HT-29 (cell line): ENCODE measurements at places on chromosomes 6 and 20. TPM values are rescaled to one million over a fixed set of nuclear protein-coding genes. Genes with fewer than 3 reads are reported as not detected.

- DNase-seq, result no peak
Measured at GRCh38 chr20:2909953-2910352, 36.7 kb downstream of the PTPRA start.

- DNase-seq, result no peak
Measured at GRCh38 chr20:61361501-61361900, 109.4 kb downstream of the CDH4 start.

- peak; percentile 16 for DNase-seq
Measured at GRCh38 chr6:157227202-157228166, 95.8 kb downstream of the TMEM242 start.

- no peak for DNase-seq
Measured at GRCh38 chr6:104705916-104706442, 153.7 kb downstream of the HACE1 start.

GRCh38 chr6:159633196-159633595 is 59.8 kb downstream of the SOD2 start:
- DNase-seq, result peak; percentile 48

DNA sequence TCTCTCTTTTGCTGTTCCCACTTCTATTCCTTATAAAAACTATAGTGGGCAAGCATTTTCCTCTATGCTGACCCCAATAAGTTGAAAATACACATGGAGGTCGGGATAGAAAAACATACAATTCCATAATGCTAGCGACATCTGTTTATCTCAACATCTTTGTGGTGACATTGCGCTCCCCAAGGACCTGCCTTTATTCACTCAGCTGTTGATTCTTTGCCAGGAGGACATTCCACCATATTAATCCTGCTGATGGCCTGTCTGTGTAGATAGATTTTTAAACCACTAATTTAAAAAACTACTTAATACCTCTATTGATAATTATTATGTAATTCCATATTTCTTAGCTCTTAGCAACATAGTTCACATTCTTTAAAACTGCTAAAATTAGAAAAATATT is 555.3 kb upstream of the MAP3K7 start:
- DNase-seq, result no peak

Gene SMPDL3A
- 1.2 and 3.1 TPM in 2 replicates for total RNA-seq

- DNase-seq, result no peak
Measured at GRCh38 chr20:32614303-32614702, 29.2 kb upstream of the NOL4L start.

DNA sequence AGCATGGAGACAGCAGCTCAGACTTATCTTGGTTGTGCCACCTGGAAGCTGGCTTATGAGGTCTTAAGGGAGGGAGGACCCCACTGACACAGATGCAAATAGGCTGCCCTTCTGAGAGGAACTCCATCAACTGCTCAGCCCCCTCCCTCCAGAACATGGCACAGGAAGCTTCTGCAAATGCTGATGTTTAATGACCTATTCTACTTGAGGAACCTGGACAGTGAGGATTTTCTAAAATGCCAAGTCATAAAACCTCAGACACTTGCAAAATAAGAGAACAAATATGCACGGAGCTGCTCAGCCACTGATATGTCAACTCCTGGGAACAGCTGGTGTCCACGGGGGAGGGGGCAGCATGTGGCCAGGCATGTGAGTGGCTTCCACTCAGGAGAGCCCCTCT is 3.5 kb downstream of the CST9 start:
- no peak for DNase-seq

DNA sequence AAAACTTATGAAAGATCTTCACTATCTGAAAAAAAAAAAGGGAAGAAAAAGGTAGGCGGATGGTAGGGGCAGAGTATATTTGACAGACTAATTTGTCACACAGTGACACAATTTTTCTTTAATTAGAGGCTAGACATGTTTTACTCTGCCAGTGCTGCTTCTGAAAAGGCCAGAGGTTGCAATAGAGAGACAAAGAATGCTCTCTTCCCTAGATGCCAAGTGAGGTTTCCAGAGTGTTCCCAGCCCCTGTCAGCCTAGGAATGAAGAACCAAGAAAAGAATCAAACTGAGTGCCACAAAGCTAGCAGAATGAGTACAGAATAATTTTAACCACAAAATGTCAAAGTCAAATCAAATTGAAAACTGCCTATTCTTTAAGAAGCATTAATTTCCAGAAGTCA is 13.0 kb downstream of the PNISR start:
- DNase-seq, result no peak

- DNase-seq, result no peak
Measured at GRCh38 chr6:31572041-31572911, at the start of gene LTA. TSS of gene LTA (plus strand) at chr6:31572289. CDS start at chr6:31572743, 454 bp downstream.

GRCh38 chr6:39865011-39865888 is 69.0 kb downstream of the MOCS1 start:
- peak; percentile 69 for DNase-seq

Gene SLC22A16
- total RNA-seq, result not detected in 2 replicates

DNA sequence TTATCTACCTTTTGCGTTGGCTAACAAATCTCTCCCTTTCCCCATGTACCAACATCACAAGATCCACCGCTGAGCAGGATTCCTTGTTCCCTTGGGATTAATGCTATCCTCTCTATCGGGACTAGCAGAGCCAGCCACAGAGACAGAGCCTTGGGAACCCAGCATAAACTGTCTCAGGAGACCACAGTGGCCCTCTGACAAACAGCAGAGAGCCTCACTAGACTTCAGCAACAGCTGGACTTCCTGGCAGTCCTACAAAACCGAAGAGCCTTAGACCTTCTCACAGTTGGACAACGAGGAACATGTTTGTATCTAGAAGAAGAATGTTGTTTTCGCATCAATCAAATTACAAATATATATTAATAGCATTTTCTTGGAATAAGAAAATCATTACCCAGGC is 39.6 kb upstream of the POU5F1 start:
- DNase-seq, result no peak

DNA sequence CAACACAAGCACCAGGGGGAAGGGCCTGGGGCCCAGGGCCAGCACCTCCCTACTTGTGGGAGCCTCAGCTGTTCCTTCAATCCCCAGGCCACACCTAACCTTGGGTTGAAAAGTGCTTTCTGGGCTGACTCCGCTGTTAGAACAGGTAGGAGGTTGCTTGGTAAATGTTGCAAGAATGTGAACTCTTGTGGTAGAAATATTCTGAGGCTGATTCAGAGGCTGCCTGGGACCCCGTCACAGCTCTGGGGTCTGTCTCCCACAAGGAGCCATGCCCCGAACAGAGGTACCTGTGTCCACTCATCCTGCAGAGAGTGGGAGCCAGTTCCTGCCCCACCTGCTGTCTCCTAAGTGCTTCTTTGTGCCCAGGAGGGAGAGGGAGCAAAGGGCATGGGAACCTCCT is 14.4 kb upstream of the MAS1L start:
- no peak for DNase-seq

- no peak for DNase-seq
Measured at GRCh38 chr6:29631860-29632731, 887 bp downstream of the GABBR1 start.

DNA sequence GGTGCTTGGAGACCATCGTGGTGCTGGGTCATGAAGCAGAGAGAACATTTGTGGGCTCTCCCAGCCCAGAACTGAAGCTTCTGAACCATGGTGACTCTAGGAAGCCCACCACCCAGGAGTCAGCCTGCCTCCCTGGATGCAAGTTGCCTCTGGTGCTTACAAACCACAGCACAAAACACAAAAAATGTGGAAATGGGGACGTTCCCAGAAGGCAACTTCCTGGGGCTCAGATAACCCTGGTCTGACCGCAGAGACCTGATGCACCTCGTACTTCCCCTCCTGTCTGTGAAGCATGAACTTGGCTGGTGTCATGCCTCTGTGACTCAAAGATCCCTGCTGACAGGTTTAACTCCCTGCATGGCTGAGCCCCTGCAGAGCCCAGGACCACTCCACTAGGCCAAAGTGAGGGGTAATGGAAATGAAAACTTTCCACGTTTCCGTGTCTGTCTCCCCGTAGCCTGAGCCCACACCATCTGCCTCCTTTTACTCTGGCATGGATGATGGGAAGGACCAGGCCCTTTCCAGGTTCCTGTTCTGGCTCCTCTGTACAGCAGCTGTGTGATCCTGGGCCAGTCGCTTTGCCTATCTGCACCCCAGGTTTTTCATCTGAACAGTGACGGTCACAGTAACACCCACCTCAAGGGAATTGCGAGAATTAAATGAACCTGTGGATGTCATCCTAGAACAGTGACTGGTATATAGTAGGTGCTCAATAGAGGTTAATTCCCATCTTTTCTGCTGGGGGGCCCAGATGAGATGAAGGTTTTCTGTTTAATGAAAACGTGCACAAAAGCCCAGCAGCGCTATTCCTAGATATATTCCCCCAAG is 57.7 kb downstream of the PPP1R16B start:
- no peak for DNase-seq

DNA sequence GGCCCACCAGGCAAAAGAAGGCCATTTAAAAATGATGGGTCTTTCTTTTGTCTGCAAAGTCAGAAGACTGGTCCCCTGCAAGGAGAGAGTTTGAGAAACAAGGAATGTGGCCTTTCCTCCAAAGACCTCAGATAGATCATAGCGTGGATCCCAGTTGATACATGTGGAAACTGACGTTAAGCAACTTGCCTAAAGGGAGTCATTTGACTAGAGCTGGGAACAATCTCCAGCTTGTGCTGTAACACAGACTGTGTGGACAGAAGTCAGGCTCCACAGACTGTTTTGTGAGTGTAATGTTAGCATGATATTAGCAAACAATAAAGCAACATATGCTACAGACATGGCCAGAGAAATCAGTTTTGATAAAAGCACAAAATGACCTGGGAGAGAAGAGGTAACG is 140.4 kb upstream of the CITED2 start:
- DNase-seq, result no peak

- no peak for DNase-seq
Measured at GRCh38 chr6:170050591-170051041, 240.3 kb downstream of the DLL1 start.

- DNase-seq, result no peak
Measured at GRCh38 chr6:108102965-108103364, 28.4 kb upstream of the OSTM1 start.

DNA sequence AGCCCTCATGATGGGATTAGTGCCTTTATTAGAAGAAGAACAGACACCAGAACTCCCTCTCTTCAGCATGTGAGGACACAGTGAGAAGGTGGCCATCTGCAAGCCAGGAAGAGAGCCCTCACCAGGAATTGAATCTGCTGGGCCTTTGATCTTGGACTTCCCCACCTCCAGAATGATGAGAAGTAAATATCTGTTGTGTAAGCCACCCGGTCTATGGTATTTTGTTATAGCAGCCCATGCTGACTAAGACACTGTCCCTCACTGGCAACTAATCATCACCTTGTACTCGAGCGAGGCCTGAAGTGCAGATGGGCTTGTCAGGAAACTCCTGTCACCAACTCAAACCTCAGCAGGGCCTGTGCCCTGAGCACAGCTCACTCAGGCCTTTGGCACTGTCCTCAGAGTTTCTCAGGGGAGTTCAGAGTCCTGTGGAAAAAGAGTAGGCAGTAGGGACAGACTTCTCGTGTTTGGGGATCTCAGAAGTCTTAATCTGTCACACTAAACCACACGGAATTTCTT is 62.0 kb downstream of the UST start:
- no peak for DNase-seq

Gene NKAIN4
- not detected in 2 replicates for total RNA-seq

- no peak for DNase-seq
Measured at GRCh38 chr20:13703265-13703664, 64.5 kb upstream of the TASP1 start.

GRCh38 chr6:107323133-107323785 is 136.1 kb downstream of the PDSS2 start:
- DNase-seq, result no peak

- no peak for DNase-seq
Measured at GRCh38 chr20:41334443-41335421, 5.9 kb upstream of the LPIN3 start.

DNA sequence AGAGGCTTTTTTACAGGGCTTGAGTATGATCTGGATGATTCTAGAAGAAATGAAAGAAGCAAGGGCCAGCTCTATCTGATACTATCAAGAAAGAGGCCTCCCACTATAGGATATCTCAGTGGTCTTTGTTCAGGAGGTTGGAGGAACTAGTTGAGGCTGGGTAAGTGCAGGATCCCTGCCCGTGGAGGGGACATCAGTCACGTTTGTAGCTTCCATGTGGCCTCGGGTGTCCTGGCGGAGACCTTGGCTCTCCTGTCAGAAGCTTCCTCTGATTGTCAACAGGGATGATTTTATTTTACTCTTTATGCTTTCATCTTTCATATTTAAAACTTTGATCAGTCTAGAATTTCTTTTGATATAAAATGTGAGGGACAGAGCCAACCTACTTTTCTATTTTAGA is 86.6 kb downstream of the PHACTR3 start:
- no peak for DNase-seq

GRCh38 chr6:42564506-42564825 is 637 bp downstream of the UBR2 start:
- peak; percentile 52 for DNase-seq

- DNase-seq, result peak; percentile 85
Measured at GRCh38 chr6:146700078-146700686, 101.4 kb downstream of the ADGB start.

GRCh38 chr6:55758156-55758937 is 117.0 kb downstream of the BMP5 start:
- no peak for DNase-seq

Gene MLIP
- total RNA-seq, result not detected in 2 replicates

GRCh38 chr6:3194535-3195419 is 32.7 kb downstream of the TUBB2B start:
- DNase-seq, result no peak

- DNase-seq, result no peak
Measured at GRCh38 chr20:24405810-24406209, 63.6 kb upstream of the SYNDIG1 start.

Gene BAG2
- 6.5 and 8.5 TPM in 2 replicates for total RNA-seq

- no peak for DNase-seq
Measured at GRCh38 chr20:61345656-61346055, 93.6 kb downstream of the CDH4 start.

DNA sequence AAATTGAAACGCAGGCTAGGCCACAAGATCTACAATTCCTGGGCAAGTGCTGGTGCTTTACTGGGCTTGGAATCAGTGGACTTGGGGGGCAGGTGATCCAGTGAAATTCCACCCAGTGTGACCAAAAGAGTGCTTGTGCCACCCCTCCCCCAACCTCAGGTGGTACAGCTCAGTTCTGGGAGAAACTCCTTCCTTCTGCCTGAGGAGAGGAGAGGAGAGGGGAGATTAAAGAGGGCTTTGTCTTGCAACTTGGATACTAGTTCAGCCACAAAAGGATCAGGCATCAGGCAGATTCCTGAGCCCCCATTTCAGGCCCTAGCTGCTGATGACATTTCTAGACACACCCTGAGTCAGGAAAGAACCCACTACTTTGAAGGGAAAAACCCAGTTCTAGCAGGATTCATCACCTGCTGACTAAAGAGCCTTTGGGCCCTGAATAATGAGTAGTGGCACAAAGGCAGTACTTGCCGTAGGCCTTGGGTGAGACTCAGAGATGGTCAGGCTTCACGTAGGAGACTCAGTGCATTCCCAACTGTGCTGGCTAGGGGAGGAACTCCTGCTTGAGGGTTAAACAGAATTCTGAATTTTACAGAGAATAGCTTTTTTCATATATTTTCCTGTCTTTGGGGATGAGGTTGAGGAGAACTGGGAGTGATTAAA is 446.7 kb downstream of the BMP2 start:
- no peak for DNase-seq

- DNase-seq, result no peak
Measured at GRCh38 chr6:77440206-77440976, 22.9 kb downstream of the HTR1B start.
